ENCODE measurements at places on chromosomes 1 and 21. TPM values are rescaled to one million over a fixed set of nuclear protein-coding genes. Genes with fewer than 3 reads are reported as not detected.

- DNase-seq: no peak
Measured at GRCh38 chr1:110581682-110582145, 24.4 kb downstream of the KCNA2 start.

GRCh38 chr1:227938911-227939790 lies 8.6 kb downstream of the WNT9A start:
- no peak for DNase-seq

GRCh38 chr21:33022828-33023573 lies 2.7 kb upstream of the OLIG2 start:
- no peak for DNase-seq

DNA sequence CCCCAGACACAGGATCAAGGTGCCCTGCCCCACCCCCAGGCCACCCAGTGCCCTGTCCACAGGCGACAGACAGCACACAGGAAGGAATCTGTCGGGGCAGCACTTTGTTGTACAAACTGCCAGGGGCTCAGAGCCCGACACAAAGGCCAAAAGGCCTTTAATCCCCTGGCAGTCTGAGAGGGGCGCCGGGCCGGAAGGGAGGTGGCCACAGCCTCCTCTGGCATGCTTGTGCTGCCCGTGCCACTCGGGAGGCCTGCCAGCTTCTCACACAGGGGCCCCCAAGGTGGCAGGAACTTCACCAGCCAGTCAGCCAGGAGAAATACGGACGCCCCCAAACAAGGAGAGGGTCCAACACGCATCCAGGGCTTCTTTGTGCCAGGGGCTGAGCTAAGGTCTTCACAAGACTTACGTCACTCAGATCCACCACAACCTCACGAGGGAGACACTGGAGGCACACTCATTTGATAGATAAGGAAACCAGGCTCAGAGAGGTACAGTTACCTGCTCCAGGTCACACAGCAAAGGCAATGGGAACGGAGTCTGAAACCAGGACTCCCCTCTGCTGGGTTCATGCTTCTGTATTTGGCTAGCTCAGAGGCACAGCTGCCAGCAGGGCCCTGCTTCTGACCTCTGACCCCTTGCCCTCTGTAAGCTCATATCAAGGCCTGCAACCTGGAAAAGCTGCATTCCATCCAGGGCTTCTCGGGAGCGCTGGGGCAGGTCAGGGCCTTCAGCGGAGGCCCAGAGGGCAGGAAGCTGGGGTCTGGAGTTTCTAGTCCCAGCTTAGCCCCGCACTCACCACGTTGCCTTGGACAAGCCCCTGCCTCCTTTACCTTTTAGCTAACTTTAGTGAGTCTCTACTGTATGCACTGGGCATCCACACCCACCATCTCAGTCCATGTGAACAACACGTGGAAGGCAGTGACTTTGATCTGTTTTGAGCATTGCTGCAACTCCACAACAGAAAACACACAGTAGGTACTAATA lies 34.8 kb downstream of the HSPG2 start:
- DNase-seq: no peak

DNA sequence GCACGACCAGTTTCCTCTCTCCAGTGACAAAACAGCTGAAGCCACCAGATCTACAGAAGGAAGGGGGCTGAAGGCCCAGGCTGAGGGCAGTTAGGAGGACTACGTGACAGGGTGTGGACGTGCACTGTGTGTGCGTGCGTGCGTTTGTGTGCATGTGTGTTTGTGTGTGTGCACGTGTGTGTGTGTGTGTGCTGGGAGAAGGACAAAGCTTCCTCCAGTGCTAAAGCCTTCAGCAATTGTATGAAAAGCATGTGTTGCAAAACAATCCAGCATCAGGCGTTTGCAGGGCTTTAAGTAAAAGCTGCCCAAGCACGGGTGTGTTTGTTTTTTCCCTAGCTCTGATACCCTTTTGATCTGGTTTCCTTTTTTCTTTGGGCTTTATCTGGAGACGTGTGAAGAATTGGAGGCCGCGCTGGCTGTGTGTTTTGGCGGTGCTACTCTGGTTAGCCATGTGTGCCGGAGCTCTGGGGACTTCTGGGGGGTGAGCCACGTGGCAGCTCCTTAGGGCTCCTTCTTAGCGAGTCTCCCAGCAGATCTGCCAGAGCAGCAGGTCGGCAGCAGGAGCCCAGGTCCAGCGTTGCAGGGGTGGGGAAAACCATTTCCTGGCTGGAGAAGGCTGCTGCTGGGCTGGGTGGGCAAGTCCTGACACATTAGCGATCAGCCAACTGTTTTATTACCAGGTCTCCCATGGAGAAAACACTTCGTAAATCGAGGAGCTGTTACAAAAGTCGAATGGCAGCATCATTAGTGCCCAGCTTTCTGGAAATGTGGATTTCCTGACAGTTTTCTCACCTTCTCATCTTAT lies 73.4 kb downstream of the UCK2 start:
- DNase-seq: no peak

DNA sequence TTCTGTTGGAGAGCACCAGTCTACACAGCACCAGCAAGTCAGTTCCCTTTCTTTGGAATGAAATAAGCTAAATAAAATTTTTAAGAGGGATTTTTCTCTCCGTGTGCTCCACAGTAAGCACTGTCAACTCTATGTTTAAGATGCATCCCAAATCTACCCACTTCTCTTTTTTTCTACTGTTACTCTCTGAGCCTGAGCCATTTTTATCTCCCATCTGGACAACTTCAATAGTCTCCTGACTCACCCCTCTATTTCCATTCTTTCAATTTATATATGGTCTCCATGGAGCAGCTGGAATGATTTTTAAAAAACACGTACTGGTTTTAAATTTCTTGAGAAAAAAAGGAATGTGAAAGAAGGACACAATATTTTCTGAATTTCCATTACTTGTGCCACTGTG lies 24.7 kb upstream of the CCT8 start:
- DNase-seq: no peak

DNA sequence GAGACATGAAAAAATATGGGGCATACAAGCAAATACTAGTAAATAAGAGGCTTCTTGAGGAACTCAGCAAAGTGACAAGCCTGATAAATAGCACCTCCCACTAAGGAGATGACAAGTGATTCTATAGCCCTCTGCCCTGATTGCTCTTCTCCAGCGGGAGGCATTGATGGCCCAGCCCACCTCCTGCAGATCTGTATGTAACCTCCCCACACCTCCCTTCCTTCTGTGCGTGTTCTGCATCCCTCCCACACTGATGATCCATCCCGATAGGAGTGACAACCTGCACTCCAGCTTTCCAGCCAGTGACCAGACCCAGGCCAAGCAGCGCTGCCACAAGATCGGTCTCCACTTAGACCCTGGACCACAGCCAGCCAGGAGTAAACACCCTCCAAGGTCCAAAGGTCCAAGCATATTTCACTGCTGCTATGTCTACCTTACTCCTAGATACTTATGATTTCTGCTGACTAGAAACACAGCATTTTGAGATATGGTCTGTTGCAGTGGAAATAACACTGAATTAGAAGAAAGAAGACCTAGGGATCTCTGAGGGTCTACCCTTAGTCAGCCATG lies 176.1 kb downstream of the BRINP2 start:
- no peak for DNase-seq

DNA sequence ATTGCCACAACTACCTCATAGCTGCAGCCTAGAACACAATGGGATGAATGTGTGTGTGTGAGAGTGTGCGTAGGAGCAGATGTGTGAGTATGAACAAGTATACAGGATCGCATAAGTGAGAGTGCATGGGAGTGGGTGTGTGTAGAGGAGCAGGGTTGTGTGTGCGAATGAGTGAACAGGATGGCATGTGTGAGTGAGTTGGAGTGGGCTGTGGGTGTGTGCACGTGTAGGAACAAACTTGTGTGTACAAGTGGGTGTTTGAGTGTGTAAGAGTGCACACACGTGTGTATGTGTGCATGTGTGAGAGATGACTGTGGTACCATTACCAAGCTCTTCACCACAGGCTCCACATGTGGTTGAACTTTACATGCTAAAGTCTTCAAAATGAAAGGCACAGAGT lies 175.4 kb upstream of the EDN2 start:
- no peak for DNase-seq

GRCh38 chr1:43598622-43599021 lies 51.3 kb upstream of the KDM4A start:
- no peak for DNase-seq

- DNase-seq: no peak
Measured at GRCh38 chr1:248850124-248850523, 8.8 kb downstream of the ZNF692 start.

DNA sequence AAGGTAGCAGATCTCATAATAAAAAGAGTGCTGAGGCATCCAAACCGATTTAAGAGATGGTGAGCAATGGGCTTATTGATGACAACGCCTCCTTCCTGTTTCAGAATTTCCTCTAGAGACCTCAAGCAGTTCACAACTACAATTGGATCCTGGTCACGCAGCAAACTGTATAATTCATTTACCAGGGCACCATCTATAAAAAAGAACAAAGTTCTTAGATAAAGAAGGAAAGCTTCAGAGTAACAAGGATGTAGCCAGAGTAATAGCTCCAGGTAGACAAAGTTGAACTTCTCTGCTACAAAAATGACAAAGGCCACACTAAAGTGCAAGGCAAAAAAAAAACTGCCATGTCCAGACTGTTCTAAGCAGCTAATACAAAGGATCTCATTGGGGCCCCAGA lies 3.4 kb downstream of the AP4B1 start:
- no peak for DNase-seq

GRCh38 chr1:110241516-110241915 lies 31.4 kb downstream of the KCNC4 start:
- DNase-seq: no peak

DNA sequence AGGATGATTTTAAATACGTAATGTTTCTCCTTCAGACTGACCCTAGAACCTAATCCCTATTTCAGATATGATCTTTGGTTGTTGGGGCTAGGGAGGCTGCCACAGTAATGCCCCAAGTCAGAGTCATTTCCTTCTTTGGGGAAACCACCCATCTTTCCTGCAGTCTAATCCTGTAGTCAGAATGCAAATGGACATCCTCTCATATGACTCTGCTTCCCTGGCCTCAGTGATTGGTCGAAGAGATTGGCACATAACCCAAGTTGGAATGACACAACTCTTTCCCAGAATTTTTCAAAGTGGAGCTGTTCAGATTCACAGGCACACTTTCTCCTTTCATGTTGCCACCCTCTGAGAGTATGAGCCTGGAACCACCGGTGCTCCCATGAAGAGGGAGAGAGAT lies 58.8 kb upstream of the ZNF644 start:
- no peak for DNase-seq

DNA sequence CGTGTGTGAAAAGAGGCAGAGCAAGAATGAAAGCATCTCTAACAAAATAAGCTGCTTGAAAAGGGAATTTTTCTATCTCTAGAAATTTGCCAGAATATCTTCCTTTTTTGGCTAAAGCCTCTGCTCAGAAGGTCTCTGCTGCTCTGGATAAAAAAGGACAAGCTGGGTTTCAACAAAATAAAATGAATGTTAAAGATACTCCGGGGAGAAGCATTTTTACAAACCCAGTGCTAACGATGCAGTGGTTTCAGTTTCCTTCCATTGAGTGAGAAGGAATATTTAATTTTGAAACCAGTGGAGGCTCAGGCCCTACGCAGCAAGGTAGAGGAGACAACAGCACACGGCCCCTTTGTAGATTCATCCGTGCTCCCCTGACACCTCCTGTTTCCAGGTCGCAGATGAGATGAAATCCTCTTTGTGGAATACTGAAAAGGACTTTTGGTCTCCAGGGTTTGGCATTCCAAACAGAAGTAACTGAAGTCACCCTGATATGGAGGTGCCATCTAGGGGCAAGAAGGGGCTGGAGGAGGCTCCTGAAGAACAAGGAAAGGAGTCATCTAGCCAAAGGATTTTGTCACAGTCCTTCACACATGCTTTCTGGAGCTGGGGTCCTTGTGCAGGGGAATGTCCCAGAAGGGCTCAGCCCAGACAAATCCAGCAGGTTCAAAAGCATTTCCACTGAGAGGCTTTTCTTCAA lies 65.7 kb upstream of the SYT6 start:
- no peak for DNase-seq

GRCh38 chr21:43995521-43996105 lies 16.5 kb upstream of the TRAPPC10 start:
- DNase-seq: no peak

DNA sequence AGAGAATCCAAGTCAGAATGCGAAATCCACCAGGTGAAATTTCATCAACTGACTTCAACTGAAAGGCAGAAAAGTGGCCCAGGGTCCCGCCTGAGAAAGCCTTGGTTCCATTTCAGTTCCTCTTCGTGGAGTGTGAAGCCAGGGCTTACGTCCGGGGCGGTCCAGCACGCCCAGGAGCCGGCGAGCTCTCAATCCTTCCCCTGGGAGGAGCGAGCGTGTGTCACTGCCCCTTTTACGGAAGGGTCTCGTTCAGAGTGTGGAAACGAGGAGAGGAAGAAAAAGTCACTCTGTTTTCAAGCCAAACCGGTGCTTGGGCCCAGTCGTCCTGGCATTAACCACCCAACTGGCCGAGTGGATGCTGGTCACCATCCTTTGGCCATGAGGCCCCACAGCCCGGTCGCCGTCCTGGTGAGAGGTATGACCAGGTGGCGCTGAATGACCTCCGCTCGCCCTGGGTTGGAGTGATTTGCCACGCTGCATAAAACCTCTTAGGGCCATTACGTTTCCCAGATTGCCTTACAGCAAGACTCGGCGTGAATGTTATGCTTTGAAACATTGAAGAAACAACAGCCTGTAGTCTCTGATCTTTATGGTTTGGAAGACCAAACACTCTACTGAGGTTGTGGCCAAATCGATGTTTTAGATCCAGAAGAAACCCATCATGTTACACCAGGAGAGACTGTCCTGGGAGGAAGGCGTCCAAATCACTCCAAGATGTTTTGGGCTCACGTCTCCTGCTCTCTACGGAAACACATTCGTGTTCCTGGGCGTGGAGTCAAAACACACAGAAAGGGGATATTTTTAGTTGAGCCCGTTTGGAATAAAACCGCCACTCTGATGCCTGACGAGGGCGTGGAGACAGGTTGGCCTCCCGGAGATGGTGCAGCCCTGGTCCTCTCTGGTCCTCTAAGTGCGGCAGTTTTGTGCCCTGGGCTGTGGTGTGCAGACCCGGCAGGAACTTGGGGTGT lies 93.6 kb upstream of the ACTRT2 start:
- no peak for DNase-seq

DNA sequence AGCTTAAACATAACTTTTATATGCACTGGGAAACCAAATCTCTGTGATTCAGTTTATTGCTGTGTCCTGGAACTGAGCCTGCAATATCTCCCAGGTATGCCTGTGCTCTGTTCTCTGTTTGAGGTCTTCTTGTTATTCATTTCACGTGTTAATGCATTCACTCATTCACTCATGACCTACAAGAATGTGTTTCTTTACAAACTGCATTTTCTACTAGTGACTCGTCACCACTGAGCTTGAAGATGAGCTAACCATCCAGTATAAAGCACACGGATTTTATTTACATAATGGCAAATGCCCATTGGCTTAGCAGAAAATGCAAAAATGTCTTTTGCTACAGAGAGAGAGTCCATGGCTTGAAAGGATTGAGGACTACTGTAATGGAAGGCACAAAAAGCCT lies 75.0 kb upstream of the DUSP10 start:
- no peak for DNase-seq

Gene BEST4
- total RNA-seq: 0.11 TPM

Gene FCMR
- total RNA-seq: 4.0 TPM

Gene PRPF38A
- 20.8 TPM for total RNA-seq

Gene AVPR1B
- total RNA-seq: not detected

Gene CDA
- total RNA-seq: 4.3 TPM

Gene LMX1A
- total RNA-seq: not detected

Gene CFAP45
- 0.45 TPM for total RNA-seq

Gene TMEM200B
- 1.3 TPM for total RNA-seq

Gene AMPD1
- total RNA-seq: not detected

Gene APCS
- total RNA-seq: not detected

Gene PLA2G2A
- total RNA-seq: 2.8 TPM

Gene S100A1
- total RNA-seq: 1,287 TPM

Gene VHLL
- not detected for total RNA-seq

All from heart right ventricle (tissue), 16 donors.